GM20000 (cell line): ENCODE measurements at places on chromosomes 2 and 18.

DNA sequence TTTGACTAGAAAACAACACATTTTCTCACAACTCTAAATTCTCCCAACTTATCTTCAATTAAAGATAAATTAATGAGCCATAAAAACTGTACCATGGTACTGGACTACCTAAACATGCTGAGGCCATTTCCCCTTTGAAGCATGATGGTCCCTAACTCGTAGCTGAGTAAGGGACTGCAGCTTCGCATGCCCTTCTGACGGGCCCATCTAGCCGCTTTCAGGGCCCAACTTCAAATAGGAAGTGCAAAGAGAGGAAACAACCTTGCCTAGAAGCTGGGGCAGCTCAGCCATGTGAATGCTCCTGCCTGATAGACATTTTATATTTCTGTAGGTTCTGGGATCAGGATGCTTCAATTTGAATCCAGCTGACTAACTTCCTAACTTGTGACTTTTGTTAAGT, 72.4 kb downstream of the ZEB2 start:
- DNase-seq: no peak

GRCh38 chr2:40401896-40402295, 50.0 kb downstream of the SLC8A1 start:
- DNase-seq: no peak

GRCh38 chr2:101012054-101012705, 10.1 kb downstream of the RPL31 start:
- DNase-seq: no peak

DNA sequence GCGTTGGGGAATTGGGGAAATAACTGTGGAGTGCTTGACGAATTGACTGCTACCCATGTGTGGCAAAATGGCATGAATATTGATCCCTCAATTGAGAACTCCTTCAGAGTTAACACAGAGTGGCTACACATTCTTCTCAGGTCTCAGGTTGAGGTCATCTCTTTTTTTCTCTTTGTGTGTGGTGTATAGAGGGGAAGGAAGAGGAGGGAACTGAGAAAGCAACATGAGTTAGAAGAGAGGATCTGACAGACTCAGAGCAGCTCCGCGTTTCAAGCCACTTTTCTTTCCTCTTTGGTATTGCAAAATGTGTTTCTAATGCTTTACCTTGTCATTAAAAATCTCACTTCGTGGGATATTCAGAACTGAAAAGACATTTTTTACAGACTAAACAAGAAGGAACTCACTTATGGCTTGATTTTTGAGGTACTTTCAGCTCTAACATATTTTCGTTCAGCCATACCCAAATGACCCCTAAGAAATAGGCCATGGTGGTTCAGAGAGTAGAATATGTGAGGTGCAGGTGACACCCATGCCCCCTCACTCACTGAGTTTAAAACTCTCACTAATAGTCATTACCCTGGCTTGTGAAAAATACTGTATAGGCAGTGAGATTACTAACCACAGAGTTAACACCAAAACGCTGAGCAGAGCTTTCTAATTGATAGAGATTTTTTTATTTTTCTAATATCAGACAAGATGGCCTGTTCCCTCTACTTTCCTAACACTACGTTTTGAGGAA, 22.5 kb downstream of the STAT4 start:
- DNase-seq: no peak
